ENCODE measurements at places on chromosomes 13 and 19.

GRCh38 chr13:99050983-99051488 is 73.2 kb upstream of the DOCK9 start:
- no peak for DNase-seq

DNA sequence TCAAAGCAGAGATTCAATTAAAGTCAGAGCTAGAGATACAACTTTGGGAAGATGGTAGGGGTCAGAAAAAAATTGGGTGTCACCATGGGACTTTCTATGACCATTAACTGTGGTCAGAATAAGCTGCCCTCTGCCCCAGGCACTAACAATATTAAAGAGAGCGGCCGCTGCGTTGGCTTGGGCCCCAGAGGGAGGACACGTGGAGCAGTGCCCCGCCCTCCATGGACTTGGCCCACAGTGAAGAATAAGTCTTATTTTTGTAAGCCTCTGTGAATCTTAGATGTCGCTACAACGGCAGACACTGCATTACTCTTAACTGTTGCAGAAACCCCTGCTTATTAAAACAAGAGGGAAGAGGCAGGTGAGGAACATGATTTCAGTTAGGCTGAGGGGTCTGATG is 172.7 kb downstream of the UQCRFS1 start:
- DNase-seq = no peak

- no peak for DNase-seq
These were observed 203.4 kb upstream of the ZNF507 start for GRCh38 chr19:32141840-32142511.

DNA sequence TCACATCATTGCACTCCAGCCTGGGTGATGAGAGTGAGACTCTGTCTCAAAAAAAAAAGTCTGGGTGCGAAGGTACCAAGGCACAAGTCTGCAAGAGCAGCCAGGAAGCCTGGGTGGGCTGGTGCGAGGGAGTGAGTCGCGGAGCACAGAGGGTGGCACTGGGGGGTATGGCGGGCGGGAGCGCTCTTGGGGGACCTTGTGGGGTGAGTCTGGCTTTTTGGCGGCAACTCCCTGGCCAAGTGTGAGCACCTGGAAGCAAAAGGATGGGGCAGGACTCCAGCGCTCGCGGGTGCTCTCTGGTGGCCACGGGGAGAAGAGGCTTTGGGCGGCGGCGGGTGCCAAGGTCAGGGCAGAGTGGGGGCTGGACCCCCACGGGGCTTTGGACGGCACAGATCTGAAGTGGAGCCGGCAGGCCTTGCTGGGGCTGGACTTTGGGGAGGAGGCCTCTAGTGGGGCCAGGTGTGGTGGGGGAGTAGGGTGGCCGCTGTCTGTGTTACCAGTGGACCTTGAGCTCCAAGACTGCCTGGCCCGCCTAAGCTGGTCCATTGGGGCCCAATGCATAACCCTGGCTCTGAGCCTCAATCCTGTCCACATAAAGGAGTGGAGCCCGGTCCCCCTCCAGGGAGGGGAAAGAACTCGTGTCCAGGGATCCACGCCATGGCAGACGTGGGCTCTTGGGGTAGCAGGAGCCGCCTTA is 1.6 kb downstream of the P2RY11 start:
- peak; percentile 46 for DNase-seq

DNA sequence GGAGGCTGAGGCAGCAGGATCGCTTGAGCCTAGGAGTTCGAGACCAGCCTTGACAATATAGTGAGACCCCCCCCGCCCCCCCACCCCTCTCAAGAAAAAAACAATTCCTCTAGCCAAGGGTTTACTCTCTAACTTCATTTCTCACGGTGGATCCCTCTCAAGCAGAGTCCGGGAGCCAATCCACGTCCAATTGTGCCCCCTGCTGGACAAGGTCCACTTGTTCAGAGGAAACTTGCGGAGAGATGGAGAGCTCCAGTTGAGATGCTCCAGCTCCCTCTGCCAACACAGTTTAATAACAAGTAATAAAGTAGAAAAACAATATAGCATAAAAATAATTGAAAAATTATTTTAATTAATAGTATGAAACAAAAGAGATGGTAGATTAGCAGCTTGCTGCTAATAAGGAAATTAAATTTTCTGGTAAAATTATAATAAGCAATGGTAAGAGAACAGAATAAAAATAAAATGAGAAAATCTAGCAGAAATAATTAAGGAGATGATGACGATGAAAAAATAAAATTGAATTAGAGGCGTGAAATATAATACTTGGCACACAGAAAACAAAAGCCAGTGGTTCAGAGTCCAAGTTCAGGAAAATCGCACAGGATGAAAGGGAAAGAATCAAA is 14.5 kb upstream of the SIGLEC14 start:
- peak; percentile 66 for DNase-seq

Measured in COR-L47 (cell line).